ENCODE measurements at places on chromosomes 1 and 21. TPM values are rescaled to one million over a fixed set of nuclear protein-coding genes. Genes with fewer than 3 reads are reported as not detected.
A peak's percentile ranks its signal among the peaks of the same experiment; 100 is the strongest.

- no peak for DNase-seq
Measured at GRCh38 chr1:75632350-75632949, 21.5 kb upstream of the SLC44A5 start.

DNA sequence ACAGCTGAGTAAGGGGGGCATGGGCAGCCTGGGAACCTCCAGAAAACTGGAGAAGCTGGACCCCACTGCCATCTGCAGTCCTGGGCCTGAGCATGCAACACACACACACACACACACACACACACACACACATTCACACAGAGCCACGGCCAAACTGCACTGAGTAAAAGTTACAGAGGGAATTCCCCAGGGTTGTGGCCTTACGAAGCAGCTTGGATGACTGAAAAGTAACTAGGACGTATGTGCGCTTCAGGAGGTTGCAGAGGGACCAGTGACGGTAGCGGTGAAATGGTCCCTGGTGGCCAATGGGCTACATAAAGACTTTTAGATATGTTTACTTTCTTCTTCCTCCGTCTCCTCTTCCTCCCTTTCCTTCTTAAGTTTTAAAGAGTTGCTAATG is 232.5 kb upstream of the TMEM51 start:
- no peak for DNase-seq

GRCh38 chr1:235953801-235954200 is 87.1 kb upstream of the LYST start:
- no peak for DNase-seq

DNA sequence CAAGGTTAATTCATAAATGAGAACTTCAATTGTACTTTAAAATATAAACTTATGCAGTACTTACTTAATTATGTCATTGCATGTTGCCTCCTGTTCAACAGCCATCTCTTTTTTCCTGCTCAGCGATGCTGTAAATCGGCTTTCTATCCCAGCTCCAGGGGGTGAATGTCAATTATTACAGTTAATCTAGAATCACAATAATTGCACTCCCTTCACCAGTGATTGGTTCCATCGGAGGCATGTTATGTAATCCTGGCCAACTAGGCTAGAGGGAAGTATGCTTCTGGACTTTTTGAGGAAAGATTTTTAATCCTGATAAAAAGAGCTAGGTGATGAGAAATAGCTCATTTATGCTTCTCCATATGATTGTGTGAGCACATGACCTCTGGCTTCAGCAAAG is 53.8 kb upstream of the SGIP1 start:
- no peak for DNase-seq

- no peak for DNase-seq
Measured at GRCh38 chr1:33032126-33032869, 4.4 kb downstream of the AK2 start.

DNA sequence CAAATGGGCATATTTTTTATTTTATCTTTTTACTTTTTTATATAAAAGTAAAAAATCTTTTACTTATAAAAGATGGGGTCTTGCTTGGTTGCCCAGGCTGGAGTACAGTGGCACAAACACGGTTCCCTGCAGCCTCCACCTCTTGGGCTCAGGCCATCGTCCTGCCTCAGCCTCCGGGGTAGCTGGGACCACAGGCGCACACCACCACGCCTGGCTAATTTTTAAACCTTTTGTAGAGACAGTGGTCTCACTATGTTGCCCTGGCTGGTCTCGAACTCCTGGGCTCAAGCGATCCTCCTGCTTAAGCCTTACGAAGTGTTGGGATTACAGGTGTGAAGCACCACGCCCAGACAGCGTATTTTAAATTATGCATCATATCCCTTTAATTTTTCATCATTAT is 986 bp downstream of the H6PD start:
- DNase-seq: no peak

- peak; percentile 37 for DNase-seq
Measured at GRCh38 chr1:54461731-54462596, 55.8 kb upstream of the SSBP3 start.

DNA sequence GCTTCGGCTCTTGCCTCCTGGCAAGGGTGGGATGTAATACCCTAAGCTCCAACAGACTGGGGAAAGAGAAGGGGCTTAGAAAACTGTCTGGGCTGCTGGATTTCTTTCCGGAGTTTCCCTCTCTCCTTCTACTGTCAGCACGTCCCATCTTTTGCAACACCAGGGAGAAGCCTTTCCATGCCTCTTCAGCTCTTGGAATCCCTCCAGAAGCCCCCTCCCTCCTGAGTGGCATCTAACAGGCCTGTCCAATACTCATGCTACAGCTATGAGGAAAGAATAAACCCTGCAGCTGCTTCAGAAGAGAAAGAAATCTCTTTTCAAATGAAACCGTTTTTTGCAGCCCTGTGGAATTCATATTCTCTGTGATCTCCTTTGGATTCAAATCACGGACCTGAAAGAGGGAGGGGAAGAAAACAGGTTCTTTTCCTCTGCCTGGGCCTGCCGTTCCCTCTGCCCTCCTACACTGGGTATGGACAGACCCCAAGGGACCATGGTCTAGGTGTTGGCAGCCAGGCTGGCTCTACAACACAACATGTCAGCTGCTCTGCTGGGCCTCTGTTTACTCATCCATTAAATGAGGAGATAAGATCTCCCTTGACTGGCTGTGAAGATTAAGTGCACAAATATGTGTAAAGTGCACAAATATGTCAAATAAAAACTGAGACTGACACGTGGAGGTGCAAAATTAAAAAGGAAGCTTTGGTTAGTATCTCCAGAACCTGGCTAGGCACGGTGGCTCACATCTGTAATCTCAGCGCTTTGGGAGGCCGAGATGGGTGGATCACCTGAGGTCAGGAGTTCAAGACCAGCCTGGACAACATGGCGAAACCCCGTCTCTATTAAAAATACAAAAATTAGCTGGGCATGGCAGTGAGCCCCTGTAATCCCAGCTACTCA is 6.0 kb upstream of the CAPN2 start:
- DNase-seq: peak; percentile 66

- no peak for DNase-seq
Measured at GRCh38 chr1:9118186-9118585, 10.7 kb downstream of the GPR157 start.

DNA sequence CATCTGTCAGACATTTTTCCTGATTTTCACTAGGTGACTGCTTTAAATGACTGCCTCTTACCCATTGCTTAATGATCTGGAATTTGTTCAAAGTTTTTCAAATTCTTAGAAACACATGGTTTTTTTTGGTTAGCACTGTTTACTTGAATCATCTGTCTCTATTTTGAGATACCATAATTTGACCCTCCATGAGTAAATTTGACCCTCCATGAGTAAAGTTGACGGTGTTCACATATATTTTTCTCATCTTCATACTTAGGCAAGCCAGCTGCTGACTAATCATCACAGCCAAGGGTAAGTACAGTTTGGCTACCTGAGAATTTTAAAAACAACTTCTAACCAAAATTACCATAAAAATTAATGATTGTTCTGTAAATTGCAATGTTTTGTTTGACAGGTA is 586.5 kb downstream of the PTBP2 start:
- DNase-seq: no peak

DNA sequence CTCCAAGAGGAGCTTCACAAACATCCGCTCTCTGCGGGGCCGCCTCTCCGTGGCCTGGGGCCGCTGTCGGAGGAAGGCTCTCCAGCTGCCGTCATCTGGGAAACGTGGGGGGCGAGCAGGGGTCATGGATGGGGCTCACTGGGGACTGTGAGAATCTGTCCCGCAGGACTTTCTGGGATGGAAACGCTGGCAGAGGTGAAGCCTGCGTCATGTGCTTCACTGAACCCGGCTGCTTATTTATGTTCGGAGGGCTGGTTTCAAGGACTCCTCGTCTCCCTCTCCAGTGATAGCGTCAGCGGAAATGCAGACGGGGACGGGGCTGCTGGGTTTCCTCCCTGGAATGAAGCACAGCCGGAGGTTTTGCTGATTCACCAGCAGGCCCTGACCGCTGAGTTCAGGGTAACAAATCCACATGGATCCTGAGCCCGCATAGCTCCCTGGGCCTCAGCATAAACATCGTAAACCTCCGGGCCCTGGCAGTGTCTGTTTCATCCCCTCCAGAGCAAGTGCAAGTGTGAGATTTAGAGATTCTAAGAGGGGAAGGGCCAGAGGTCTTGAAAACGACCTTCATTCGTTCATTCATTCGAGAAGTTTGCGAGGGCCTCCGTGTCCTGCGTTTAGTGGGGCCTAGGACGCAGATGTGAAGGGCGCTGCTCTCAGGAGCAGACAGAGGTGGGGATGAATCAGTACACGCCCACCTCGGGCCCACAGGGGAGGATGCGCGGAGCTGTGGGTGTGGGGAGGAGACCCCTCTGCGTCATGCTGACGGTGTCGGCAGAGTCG is 7.0 kb upstream of the POFUT2 start:
- peak; percentile 74 for DNase-seq

DNA sequence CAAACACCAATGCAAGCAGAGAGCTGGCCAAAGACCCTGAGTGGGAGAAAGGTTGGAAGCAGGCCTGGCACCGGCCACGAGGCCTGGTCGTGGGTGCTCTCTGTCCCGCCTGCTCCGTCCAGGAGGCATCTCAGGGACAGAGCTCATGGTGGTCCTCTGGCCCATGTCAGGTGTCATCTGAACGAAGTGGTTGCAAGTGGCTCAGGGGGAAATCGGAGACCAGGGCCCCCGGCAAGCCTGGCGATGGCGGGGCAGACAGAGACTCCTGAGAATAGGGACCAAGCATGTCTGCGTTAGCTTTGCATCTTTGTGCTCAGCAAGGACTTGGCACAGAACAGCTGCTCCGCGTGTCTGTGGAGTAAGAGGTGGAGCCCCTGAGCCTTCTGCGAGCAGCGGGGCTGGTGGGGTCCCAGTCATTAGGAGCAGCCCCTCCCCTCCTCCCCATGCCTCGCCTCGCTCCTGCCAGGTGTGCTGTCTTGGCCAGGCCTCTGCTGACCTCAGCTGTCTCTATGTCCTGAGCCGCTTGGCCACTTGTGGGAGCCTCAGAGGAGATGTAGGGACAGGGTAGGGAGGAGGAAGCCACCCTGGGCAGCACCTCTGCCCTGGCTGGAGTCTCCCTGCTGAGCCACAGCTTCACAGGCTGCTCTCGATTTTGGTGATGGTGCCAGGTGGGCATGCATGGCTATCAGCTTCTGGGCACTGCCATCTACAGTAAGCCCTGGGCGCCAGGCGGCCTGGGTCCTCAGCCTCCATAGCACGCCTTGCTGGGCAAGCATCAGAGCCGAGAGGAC is 362.9 kb upstream of the VAMP3 start:
- DNase-seq: no peak

GRCh38 chr1:111733183-111733991 is 5.8 kb downstream of the INKA2 start:
- no peak for DNase-seq

- DNase-seq: peak; percentile 63
Measured at GRCh38 chr1:33161061-33161681, 20.7 kb downstream of the TRIM62 start.

- no peak for DNase-seq
Measured at GRCh38 chr1:52502789-52503188, 50.1 kb downstream of the TUT4 start.

GRCh38 chr1:201479201-201479730 is 10.3 kb upstream of the PHLDA3 start:
- no peak for DNase-seq

GRCh38 chr21:26826801-26827200 is 18.4 kb downstream of the ADAMTS1 start:
- no peak for DNase-seq

DNA sequence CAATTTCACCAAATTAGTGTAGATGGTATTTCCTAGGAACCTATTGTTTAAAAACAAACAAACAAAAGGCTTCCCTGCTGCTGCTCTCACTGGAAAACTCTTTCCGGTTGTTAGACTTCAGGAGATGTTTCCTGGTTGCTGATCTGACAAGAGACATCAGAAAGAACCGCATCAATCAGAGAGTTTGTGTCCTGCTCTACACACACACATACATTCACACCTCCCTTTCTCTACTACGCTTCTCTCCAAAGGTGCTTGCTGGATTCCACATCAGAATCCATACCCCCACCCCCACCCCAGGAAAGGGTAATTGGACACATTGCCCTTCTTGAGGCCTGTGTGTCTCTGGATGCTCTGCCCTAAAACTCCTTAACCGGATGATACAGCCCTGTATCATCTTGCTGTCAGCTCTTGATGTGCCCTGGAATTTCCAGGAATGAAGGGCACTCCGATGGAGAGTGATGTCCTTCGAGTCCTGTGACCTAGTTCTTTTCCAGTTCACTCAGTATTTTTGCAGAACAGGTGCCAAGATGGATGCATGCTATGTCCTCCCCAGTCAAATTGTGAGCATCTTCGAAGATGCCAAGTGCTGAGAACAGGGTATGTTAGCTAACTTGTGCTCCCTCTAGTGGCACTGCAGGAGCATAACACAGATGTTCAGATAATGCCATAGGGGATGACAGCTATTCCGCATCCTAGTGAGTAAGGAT is 113.7 kb upstream of the SLC35F3 start:
- DNase-seq: peak; percentile 40

GRCh38 chr1:29370067-29370466 is 133.7 kb downstream of the PTPRU start:
- DNase-seq: no peak

- no peak for DNase-seq
Measured at GRCh38 chr21:42097860-42098454, 26.8 kb downstream of the UMODL1 start.

DNA sequence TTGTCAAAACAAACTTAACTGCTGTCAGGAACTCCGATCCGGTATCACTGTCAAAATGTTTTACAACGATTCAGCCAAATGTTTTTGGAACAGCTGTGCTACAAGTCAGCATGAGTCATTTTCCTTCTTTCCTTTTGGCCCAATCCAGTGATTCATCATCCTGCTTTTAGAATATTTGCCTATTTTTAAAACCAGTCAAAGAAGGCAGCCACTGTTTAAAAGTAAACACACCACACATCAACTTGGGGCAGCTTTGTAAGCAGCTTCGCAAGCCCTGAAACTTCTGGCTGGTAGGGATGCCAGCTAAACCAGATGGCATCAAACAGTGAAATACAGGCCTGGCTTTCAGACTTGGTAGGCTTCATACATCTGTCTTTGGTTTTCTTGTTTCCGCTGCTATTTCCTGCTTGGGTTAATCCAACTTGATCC is 14.9 kb downstream of the MAP3K7CL start:
- no peak for DNase-seq

GRCh38 chr1:242454262-242455051 is 70.0 kb downstream of the PLD5 start:
- no peak for DNase-seq

DNA sequence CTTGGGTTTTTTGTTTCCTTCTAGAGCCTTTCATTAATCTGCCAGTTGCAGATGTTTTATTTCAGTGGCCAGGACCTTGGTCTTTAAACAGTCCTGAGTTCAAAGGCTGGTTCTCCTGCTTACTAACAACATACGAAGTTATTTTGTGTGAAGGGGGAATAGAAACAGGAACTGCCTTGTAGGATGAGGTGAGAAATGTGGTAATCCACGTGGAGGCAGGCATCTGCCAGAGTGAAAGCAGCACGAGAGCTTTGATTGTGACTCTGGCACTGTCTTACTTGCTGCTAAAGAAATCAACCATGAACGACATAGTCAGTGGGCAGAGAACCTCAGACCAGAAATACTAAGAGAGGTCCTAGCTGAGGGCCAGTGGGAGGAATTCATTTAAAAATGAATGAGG is 30.4 kb downstream of the TMEM63A start:
- DNase-seq: no peak

GRCh38 chr1:39626646-39627045 is 12.8 kb downstream of the HEYL start:
- DNase-seq: no peak

The MRPL9 gene
- total RNA-seq: 73.1 TPM

The RCSD1 gene
- total RNA-seq: 0.76 TPM

The S100A9 gene
- total RNA-seq: 3.5 TPM

The ZNF281 gene
- 25.3 TPM for total RNA-seq

The S100A3 gene
- total RNA-seq: not detected

The PCBP3 gene
- total RNA-seq: 5.4 TPM

The NUDC gene
- total RNA-seq: 55.3 TPM

The XCL1 gene
- total RNA-seq: 0.16 TPM

The PRRX1 gene
- 8.9 TPM for total RNA-seq

The RAP1GAP gene
- 8.0 TPM for total RNA-seq

The RGS13 gene
- 1.2 TPM for total RNA-seq

The SH2D1B gene
- total RNA-seq: not detected

Measured in mesothelial cell of epicardium (in vitro differentiated cells).